HuH-7 (cell line): ENCODE measurements at places on chromosomes 4 and X.

- no peak for DNase-seq
Measured at GRCh38 chrX:119790977-119791436, 423 bp downstream of the RPL39 start.

GRCh38 chr4:152643153-152644035 lies 36.4 kb downstream of the TMEM154 start:
- DNase-seq: no peak

GRCh38 chr4:78081541-78081940 lies 24.4 kb downstream of the FRAS1 start:
- no peak for DNase-seq

DNA sequence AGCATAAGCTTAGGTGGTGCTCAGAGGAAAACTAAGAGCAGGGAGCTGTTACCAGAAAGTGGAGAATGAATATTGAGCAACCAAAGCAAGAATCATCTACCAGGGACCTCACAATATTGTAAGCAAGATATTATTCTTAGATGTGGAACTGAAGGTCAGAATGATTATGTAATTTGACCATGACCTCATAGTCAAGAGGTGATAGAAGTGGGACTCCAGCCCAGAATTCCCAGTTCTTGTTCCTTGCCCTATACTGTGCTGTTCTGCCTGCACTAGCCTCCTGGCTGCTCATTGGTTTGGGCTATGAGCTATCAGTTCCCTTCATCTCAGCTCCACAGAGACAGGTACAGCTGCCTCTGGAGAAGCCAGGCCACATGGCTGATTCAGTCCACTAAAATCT lies 229.4 kb downstream of the LDB2 start:
- DNase-seq: no peak

- DNase-seq: peak; percentile 11
Measured at GRCh38 chrX:108307132-108308085, 130.8 kb downstream of the COL4A6 start.
